Foreskin keratinocyte (primary cell): ENCODE measurements at places on chromosomes 7 and 10.
A peak's percentile ranks its signal among the peaks of the same experiment; 100 is the strongest.

GRCh38 chr10:44853796-44854195 lies 57.3 kb upstream of the TMEM72 start:
- DNase-seq = no peak

GRCh38 chr7:2096692-2097387 lies 135.9 kb downstream of the MAD1L1 start:
- DNase-seq = no peak

DNA sequence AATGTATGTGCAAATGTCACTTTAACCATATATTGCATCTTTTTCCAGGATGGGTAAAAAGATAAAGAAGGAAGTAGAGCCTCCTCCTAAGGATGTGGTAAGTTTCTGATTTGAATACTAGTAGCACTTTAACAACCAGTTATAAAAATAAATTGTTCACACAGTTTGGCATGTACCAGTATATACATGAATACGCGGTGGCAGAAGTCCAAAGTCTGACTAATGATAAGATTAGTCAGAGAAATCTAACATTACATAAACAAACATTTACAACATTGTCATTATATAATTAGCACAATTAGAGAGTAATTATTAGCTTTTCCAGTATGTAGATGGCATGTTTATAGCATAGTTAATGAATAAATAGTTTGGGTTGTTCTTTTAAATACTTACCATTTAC lies 4.1 kb downstream of the ARMC3 start:
- DNase-seq = peak; percentile 47

DNA sequence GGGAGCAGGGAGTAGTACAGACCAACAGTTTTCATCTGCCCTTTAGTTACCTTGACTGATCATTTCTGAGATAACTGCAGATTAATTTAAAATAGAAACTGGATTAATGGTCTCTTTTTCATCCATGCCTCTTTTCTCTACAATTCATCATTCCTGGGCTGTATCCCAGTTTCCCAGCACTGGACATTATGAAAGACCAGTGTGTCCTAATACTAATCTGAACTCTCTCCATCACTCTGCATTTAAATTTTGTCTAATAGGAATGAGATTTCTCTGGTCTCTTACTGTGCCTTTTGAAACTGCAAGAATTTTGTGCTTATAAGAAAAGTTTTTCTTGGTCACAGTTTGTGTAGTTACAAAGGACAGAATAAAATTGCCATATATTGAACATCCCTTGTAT lies 12.7 kb downstream of the PLEKHA8 start:
- no peak for DNase-seq

DNA sequence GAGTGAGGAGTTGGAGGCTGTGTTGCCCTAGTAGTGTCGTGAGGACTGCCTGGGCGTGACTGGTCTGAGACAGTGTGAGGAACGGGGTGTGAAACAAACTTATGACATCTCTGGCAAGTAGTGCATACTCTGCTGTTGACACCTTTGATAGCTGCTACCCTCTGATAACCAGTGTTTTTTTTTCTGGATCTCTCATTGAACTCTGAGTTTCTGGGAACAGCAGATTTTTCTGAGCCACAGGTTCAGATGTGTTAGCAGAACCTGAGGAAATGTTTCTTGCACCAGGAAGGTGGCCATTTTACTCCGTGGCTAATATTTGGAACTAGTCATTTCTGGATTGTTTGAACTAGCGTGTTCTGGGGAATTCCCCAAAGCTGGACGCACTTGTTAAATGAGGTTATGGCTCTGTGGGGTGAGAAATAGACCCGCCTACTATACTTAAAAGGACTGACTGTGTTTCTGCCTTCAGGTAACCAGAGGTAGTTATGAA lies 52.9 kb downstream of the AUTS2 start:
- DNase-seq = no peak
